Psoas muscle (tissue), 8 donors: ENCODE measurements at places on chromosomes 5 and 9. TPM values are rescaled to one million over a fixed set of nuclear protein-coding genes. Genes with fewer than 3 reads are reported as not detected.

- H3K4me3 ChIP-seq = no peak overlapping the region
- H3K27me3 ChIP-seq = no peaks in the 10 kb centered on the region
Measured at GRCh38 chr5:150272531-150272930, 17.0 kb downstream of the CAMK2A start.

DNA sequence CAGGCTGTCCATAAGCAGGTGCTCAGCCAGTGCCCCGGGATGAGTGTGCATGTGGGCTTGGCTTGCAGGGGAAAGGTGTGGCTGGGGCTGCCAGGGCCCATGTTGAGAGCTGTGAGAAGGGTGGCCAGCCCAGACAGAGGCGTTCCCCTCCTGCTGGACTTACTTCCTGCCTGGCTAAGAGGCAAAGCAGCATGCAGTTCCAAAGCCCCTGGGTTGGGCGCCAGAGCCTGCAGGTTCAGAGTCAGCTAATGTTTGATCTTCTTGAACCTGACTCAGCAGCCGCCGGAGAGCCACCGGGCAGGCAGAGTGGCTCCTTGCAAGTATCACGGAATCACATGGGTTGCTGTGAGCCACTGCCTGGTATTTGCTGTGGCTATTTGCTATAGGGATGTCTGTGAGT, 168.4 kb upstream of the MAP1B start:
- no peaks in the 10 kb centered on the region for H3K36me3 ChIP-seq
- no peak overlapping the region for H3K27ac ChIP-seq
- DNase-seq = no peak
- H3K4me3 ChIP-seq = no peak overlapping the region

GRCh38 chr9:89637787-89638186, 33.0 kb downstream of the GADD45G start:
- H3K27ac ChIP-seq = no peak overlapping the region
- no peaks in the 10 kb centered on the region for H3K36me3 ChIP-seq
- no peak for DNase-seq
- H3K4me3 ChIP-seq = no peak overlapping the region

The SPAAR gene
- 4.4 TPM for total RNA-seq

DNA sequence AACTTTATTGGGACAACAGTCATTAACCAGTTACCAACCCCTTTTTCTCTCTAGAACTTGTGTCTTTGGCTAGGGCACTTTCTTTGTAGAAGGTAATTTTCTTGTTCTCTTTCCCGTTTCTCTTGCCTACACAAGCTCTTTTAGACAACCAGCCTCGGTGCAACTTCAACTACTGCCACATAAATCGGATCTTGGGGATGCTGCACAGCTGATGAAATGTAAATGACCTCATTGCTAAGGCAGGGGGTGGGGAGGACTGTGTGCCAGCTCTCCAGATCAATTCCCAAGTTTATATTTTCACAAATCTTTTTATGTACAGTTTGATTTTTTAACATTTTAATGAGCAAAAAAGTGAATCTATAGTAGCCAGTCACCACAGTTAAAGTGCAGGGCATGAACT, 157.6 kb downstream of the DENND1A start:
- H3K4me1 ChIP-seq = no peaks in the 10 kb centered on the region
- no peak for DNase-seq
- no peaks in the 10 kb centered on the region for H3K27me3 ChIP-seq
- H3K4me3 ChIP-seq = no peak overlapping the region

DNA sequence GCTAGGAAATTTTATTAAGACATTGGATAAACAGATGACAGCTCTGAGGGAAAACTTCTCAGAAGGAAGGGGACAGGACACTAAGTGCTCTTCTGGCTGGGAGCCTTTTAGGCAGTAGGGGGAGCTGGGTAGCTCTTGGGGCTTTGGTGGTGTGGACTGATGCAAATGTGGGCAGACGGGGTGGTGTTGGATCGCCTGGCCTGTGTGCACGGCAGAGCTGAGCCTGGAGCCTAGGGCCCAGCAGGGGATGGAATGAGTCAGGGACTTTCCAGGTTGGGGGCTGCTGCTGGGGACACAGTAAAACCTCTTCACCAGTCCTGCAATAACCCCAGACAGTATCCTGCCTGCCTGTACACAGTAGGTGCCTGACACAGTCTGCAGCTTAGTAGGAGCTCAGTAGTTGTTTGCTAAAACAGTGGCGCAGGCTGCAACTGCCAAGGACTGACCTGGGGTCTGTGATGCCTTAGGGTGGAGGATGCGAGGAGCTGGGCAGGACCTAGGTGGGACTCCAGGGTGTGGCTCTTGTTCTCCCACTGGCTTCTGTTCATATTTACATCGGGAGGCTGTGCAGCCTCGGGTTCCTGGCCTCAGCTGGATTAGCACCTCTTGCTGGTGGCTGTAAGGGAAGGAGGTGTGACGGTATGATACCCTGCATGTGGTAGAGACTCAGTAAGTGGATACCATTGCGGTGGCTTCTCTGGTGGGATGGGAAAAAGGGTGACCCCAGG, 83.8 kb downstream of the DAB2IP start:
- peak overlapping the region; percentile 80 for H3K27ac ChIP-seq
- no peaks in the 10 kb centered on the region for H3K27me3 ChIP-seq
- no peak for DNase-seq

The SLC12A2 gene
- total RNA-seq = 16.9 TPM

The PRRX2 gene
- total RNA-seq = 0.27 TPM

GRCh38 chr5:24068524-24068923, 561.1 kb downstream of the PRDM9 start:
- no peak for DNase-seq
- no peaks in the 10 kb centered on the region for H3K4me1 ChIP-seq
- H3K27ac ChIP-seq = no peak overlapping the region
- H3K27me3 ChIP-seq = no peaks in the 10 kb centered on the region
- no peak overlapping the region for H3K4me3 ChIP-seq
- H3K36me3 ChIP-seq = no peaks in the 10 kb centered on the region

GRCh38 chr9:36632892-36633291, 60.2 kb downstream of the MELK start:
- H3K4me3 ChIP-seq = no peak overlapping the region
- H3K27ac ChIP-seq = no peak overlapping the region
- no peaks in the 10 kb centered on the region for H3K36me3 ChIP-seq
- H3K27me3 ChIP-seq = no peaks in the 10 kb centered on the region

GRCh38 chr9:90858457-90858901, 56.9 kb downstream of the SYK start:
- no peak for DNase-seq
- H3K27ac ChIP-seq = no peak overlapping the region
- no peak overlapping the region for H3K4me3 ChIP-seq

DNA sequence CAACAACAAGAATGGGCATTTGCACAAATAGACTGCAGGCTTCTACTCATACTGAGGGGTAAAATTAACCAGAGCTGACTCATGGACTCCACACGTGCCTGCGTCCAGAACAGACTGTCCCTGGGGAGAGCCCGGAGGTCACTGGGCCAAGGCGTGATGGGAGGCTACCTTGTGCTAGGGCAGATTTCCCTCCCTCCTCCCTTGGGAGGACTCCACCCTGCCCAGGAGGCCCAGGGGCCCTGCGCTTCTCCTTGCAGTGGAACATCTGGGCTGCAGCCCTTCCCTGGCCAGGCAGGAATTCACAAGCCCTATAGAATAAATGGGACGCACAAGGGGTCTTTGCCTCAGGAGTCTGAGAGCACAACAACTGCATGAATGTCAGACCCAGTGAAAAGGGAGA, 35.6 kb downstream of the IRX2 start:
- no peaks in the 10 kb centered on the region for H3K4me1 ChIP-seq
- no peak overlapping the region for H3K27ac ChIP-seq
- no peak overlapping the region for H3K4me3 ChIP-seq
- no peaks in the 10 kb centered on the region for H3K27me3 ChIP-seq
- no peaks in the 10 kb centered on the region for H3K36me3 ChIP-seq

GRCh38 chr9:21579247-21579671, 97.1 kb upstream of the IFNE start:
- H3K27me3 ChIP-seq = no peaks in the 10 kb centered on the region
- H3K36me3 ChIP-seq = no peaks in the 10 kb centered on the region
- no peak for DNase-seq
- H3K27ac ChIP-seq = no peak overlapping the region
- no peak overlapping the region for H3K4me3 ChIP-seq
- no peaks in the 10 kb centered on the region for H3K4me1 ChIP-seq

GRCh38 chr9:2939368-2939767, 95.5 kb upstream of the PUM3 start:
- H3K36me3 ChIP-seq = no peaks in the 10 kb centered on the region
- no peaks in the 10 kb centered on the region for H3K27me3 ChIP-seq
- H3K27ac ChIP-seq = no peak overlapping the region

DNA sequence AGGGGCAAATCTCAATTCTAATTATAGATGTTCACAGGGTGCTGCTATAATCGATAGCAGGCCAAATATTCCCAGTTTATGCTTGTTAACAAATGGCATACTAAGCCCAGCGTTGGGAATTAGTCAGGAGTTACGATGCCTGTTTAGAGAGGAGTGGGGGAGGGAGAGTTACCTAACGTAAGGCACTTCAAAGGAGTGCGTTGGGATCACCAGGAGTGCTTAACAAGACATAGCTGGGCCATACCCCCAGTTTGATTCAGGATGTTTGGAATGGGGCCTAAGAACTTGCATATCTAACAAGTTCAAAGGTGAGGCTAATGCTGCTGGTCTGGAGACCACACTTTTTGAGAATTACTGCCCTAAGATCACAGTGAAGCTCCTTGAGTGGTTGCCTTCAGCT, 14.5 kb upstream of the SRP19 start:
- H3K27ac ChIP-seq = no peak overlapping the region
- H3K36me3 ChIP-seq = peaks cover 6% of the 10 kb centered on the region
- H3K4me1 ChIP-seq = no peaks in the 10 kb centered on the region
- no peaks in the 10 kb centered on the region for H3K27me3 ChIP-seq

- no peak for DNase-seq
- no peaks in the 10 kb centered on the region for H3K27me3 ChIP-seq
- H3K4me1 ChIP-seq = no peaks in the 10 kb centered on the region
Measured at GRCh38 chr5:6483880-6484382, 35.3 kb downstream of the UBE2QL1 start.

GRCh38 chr9:75002422-75003023, 25.6 kb downstream of the CARNMT1 start:
- peaks cover 4% of the 10 kb centered on the region for H3K4me1 ChIP-seq
- no peak overlapping the region for H3K4me3 ChIP-seq
- DNase-seq = no peak

- H3K4me1 ChIP-seq = no peaks in the 10 kb centered on the region
- H3K27ac ChIP-seq = no peak overlapping the region
- H3K36me3 ChIP-seq = no peaks in the 10 kb centered on the region
Measured at GRCh38 chr5:137600721-137601360, 101.7 kb upstream of the SPOCK1 start.

The TAL2 gene
- total RNA-seq = 2.3 TPM

DNA sequence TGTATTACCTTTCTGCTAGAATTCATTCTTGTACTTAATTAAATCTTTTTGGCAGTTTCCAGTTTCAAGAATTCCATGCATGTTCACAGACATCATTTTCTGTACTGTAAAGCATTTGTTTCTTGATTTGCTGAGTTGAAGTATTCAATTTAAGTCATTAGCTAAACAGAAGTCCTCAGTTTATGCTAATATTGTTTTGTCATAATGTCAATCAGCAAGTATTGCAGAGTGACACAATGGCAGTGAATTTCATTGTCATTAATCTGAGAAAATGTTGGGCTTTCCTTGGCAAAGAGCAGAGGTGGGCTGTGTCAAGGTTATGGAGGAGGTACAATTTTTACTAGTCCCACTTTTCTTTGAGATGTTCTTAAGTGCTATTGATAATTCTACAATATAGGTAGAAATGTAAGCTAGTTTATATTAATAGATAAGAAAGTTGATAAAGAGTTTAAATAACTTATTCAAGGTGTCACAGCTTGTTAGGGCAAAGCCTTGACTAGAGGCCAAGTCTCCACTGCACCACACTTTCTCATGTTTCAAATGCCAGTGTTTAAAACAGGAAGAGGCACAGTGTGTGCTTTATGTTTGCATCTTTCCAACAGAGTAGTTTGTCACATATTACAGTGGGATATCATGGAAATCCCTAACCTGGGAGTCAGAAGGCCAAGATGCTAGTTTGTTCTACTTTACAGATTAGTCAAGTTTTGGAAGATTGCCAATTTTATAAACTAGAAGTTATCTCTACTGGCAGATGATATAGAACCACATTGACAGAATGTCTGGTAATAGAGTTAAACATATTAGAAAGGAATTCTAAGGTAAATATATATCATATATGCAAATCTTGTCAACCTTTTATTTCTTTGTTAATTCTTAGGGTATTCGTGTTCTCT, 56.3 kb downstream of the SLF1 start:
- H3K27ac ChIP-seq = no peak overlapping the region
- no peak for DNase-seq
- no peaks in the 10 kb centered on the region for H3K36me3 ChIP-seq
- no peak overlapping the region for H3K4me3 ChIP-seq

DNA sequence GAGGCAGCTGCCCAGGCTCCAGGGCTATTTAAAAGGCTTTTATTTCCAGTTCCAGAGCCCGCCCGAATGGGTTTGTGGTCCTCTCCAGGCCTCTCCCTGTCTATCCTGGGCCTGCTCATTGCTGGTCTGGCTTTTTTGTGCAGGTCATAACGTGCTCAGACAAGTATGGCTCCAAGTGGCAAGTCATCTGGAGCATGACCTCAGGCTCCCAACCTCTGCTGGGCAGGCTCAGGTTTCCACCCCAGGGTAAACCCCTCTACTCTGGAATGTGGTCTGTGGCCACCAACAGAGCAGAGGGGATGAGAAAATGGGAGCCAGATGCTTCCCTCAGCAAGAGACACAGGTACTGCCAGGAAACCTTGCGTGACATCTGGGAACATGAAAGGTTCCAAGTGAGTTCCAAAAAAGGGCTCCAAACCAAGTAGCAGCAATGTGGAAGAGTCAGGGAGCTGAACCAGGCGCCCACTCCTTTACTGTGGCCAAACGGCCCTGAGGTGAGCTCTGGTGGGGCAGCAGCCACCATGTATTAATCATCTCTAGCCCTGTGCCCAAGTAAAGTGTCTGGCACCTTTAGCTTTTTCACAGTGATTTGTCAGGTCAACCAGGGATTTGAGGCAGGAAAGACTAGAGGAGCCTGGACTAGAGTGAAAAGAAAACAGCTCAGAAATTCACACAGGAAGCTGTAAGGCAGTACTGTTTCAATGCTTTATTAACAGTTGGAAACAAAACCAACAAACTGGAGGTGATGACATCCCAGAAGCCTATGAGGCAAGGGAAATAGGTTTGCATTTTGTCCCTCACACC, 25.7 kb downstream of the PCDHGC5 start:
- DNase-seq = peak; percentile 46
- H3K4me3 ChIP-seq = peak overlapping the region; percentile 61
- H3K4me1 ChIP-seq = peaks cover 67% of the 10 kb centered on the region
- peak overlapping the region; percentile 90 for H3K27ac ChIP-seq
- no peaks in the 10 kb centered on the region for H3K27me3 ChIP-seq
